Bronchial epithelial cell (primary cell): ENCODE measurements at places on chromosomes 4 and X. TPM values are rescaled to one million over a fixed set of nuclear protein-coding genes. Genes with fewer than 3 reads are reported as not detected.

KLHL15 gene
- total RNA-seq, result 4.0 and 6.1 TPM in 2 replicates

GPR101 gene
- total RNA-seq, result not detected in 2 replicates

DNA sequence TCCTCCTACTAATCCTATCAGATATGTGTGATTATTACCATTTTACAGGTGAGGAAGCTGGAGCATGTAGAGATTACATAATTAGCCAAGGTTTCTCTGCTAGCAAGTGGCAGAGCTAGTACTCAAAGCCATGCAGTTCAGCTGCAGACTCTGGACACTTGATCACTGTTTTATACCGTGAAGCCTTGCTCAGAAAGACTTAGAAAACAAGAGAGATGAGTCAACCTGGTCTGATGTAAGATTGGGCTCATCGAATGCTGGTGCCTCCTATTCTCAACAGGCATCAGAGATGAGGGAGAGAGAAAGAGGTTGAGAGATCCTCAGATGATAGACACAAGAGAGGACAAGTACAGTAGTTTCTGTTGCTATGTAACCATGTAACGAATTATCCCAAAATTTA lies 19.0 kb upstream of the PDE5A start:
- DNase-seq, result peak; percentile 35

AFF2 gene
- under 0.01 and 0.26 TPM in 2 replicates for total RNA-seq

DNA sequence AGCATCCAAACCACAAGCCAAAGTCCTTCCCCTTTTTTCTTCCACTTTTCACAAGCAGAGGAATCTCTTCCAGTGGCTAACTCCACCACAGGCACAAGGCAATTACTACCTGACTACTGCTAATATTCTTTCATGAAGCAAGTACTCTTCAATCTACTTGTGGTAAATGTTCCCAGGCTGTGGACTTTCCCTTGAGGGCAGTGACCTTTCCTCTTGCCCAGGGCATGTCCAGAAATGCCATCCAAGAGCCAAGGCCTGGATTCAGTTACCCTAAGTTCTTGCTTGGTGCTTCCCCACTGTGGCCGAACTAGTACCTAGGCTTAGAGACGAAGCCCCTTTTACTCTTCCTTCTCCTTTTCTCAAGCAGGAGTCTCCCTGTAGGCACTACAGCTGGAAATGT lies 400.7 kb downstream of the DCAF12L2 start:
- no peak for DNase-seq

GPR173 gene
- under 0.01 TPM in 1 of 2 replicates, not detected in the other for total RNA-seq

PHEX gene
- total RNA-seq, result 5.3 and 16.6 TPM in 2 replicates

- DNase-seq, result peak; percentile 98
These were observed 89.7 kb downstream of the LRP2BP start for GRCh38 chr4:185305979-185306442.

TMPRSS11A gene
- 0.38 TPM in 1 of 2 replicates, not detected in the other for total RNA-seq

C4orf46 gene
- total RNA-seq, result 2.3 and 3.4 TPM in 2 replicates

- DNase-seq, result peak; percentile 83
These were observed 46.6 kb downstream of the CCNG2 start for GRCh38 chr4:77203380-77204197.

DNA sequence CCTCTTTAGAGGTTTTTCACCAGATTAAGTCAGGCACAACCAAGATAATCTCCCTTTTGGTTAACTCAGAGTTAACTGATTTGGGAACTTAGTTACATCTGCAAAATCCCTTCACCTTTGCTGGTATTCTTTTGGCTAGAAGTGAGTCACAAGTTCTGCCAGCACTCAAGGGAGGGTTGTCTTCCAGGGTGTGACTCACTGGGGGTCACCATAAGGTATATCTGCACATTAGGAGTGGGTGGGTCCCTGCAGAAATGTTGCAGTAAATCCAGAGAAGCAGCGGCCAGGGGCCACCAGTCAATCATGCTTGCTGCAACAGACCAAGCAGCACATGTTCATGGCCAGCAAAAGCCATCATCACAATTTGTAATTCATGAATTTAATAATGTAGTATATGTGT lies 59.8 kb upstream of the MAML3 start:
- peak; percentile 77 for DNase-seq

- DNase-seq, result peak; percentile 39
These were observed 37.4 kb downstream of the LHFPL1 start for GRCh38 chrX:112642349-112642748.

CDKN2AIP gene
- total RNA-seq, result 16.3 and 18.1 TPM in 2 replicates

GRCh38 chr4:129929052-129929451 lies 833.1 kb downstream of the C4orf33 start:
- no peak for DNase-seq

- DNase-seq, result no peak
These were observed 19.3 kb downstream of the SRD5A3 start for GRCh38 chr4:55365345-55365728.

DNA sequence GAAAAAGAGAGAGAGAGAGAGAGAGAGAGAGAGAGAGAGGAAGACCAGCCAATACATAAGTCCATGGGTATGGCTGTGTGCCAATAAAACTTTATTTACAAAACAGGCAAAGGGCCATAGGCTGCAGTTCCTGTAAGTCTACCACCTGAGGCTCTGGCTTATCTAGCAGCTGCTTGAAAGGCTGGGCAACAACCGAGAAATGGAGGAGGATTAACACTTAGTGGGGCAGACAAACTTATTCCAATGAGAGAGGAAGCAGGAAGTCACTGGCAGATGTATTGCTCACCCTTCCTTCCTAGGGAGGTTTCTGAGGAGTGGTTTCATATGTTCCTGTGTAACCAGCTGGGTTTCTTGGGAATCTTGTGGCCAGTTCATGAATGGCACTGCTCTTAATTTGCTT lies 4.7 kb upstream of the GPR143 start:
- peak; percentile 51 for DNase-seq

TKTL1 gene
- total RNA-seq, result not detected in 2 replicates

TBX22 gene
- not detected in 2 replicates for total RNA-seq

HTR2C gene
- total RNA-seq, result not detected in 2 replicates

- no peak for DNase-seq
These were observed 2.0 kb downstream of the MID1IP1 start for GRCh38 chrX:38803243-38803587.

DNA sequence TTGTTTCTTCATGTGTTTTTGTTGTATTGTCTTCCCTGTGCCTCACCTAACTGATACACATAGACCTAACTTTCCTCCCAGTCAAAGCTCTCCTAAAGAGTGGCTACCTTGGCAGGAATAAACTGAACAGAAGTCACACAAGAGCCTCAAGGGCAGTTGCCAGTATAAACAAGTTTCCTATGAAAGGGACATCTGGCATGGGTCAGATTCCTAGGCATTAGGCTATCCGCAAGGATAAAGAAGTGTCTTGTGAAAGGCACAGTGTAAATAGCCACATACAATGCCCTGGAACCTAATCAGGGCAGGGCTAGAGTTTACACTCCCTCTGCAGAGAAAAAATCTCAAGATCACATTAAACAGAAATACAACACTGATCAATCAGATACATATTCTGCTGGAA lies 220.8 kb downstream of the SPANXN3 start:
- no peak for DNase-seq

DNA sequence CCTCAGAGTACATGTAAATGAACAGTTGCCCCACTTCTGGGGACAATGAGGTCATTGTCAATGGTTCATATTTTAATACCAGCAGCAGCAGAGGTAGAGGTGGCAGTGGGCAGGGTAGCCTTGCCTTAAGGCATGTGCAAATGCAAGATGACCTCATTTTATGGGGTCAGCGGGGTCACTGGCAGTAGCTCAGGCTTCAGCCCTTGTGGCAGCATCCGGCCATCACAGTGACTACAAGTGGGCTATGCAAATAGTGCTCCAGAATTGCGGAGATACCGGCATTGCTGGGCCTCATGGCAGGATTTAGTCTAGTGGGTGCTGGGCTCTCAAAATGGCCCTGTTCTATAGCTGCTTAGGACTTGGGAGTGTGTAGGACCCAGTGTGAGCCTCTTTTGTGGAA lies 144.7 kb downstream of the FAM47A start:
- no peak for DNase-seq

ZRSR2 gene
- total RNA-seq, result 4.2 and 7.2 TPM in 2 replicates

DNA sequence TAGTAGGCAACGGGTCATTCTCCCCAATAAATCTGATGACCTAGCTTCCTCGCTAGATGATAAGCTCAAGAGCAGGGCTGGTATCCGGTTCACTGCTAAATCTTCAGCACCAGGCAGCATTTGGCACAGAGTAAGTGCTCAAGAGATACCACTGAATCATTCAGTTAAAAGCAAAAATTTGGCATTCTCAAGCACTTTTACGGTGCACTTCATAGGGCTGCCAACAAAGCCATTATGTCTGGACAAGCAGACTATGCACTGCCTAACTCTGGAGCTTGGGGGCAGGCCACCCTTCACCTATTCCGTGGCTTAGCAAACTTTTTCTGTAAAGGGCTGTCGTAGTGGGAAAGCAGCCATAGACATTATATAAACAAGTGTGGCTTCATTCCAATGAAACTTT lies 23.8 kb upstream of the CXorf38 start:
- no peak for DNase-seq

CSAG2 gene
- not detected in 2 replicates for total RNA-seq

DNA sequence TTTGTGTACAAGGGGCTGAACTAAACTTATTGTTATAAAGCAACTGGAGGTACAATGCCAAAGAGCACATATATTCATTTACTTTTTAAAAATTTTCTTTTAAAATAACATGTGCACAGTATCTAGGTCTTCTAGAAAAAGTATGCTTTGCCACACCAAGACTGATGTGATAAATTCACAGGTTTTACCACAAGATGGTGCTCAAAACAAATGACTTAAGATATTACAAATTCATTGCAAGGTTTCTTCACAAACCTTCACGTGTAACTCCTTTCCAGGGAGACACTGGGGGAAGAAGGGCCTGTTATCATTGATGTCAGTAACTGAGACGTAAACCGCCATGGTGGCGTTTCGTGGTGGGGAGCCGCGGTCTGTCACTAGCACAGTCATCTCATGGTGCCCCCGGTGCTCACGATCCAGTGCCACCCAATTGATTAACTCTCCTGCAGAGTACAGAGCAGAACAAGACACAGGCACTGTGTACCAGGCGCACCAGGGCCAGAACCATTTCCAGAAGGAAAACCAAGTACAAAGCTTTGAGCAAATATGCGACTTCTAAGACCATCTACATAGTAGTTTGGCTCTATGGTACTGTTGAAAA lies 162.2 kb downstream of the DCHS2 start:
- peak; percentile 43 for DNase-seq

- DNase-seq, result no peak
These were observed 12.7 kb downstream of the NUDT6 start for GRCh38 chr4:122909683-122910082.

CETN2 gene
- total RNA-seq, result 25.0 and 28.0 TPM in 2 replicates

- no peak for DNase-seq
These were observed 72.0 kb downstream of the FAT1 start for GRCh38 chr4:186651624-186652023.

DNA sequence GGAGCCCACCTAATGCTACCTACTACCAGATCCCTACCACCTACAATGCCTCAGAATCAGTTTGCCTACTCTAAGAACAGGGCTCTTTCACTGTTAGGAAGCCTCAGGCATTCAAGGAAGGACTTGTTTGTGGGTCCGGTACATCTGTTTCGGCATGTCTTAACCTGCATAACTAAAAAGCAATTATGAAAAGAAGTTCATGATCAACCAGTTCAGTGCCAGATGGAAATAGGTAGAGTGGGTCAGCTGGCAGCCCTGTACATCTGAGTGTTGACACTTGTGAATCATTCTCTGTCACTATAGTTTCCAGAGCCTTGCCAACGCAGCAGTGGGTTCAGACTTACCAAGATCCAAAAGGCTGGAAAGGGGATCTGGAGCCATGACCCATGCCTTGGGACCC lies 3.3 kb downstream of the TMEM185A start:
- DNase-seq, result peak; percentile 91

DNA sequence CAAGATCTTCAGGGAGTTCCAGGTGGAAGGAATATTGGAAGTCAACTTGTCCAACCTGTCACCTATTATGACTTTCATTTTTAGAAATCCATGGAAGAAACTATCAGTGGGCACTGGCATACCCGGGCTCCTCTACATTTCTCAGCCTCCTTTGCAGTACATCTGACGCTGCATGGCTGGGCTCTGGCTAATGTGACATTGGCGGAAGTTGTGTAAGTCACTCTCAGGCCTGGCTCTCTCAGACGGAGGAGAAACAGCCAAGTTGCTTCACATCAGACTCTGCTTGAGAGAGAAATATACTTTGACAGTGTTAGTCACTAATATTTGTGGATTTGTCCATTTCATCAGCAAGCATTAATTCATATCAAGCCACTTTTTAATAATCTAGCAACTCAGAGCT lies 4.5 kb downstream of the DCHS2 start:
- no peak for DNase-seq

TMPRSS11D gene
- total RNA-seq, result 8.7 and 15.1 TPM in 2 replicates

DNA sequence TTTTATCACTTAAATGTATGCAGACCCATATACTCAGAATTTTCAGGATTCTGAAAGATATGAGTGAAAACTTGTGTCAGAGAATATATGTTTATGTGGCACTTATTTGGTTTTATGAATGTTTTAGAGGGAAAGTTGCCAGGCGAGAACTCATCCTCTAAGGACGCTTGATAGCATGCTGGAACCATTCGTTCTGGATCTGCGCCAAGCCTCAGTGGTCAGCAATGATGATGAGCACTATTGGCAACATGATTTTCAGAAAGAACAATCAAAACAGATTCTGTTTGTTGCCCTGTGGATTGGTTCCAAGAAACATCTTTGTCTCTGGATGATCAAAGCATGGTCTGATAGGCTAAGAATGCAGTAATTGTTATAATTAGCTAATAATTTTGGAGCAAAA lies 32.1 kb upstream of the RAPGEF2 start:
- DNase-seq, result peak; percentile 26

DNA sequence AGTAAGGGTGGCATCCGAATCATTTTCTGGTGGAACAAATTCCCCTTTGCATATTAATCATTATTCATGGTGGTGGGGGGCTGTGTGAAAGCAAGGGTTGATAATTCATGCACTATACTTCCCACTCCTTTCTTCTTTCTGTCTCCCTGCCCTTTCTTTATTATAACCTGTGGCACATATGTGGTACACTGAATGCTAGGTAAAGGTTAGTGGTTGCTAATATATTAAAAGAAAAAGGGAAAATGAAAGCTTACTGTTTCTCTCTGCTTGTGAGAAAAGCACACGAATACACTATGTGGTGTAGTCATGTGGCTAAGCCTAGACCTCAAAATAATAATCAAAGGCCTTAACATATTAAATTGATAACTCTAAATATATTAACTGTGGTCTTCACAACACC lies 178.4 kb upstream of the RPS6KA3 start:
- no peak for DNase-seq
